ENCODE measurements at places on chromosomes 4 and X.
A peak's percentile ranks its signal among the peaks of the same experiment; 100 is the strongest.

GRCh38 chr4:130563185-130563888 is 1467.4 kb downstream of the C4orf33 start:
- DNase-seq: no peak

DNA sequence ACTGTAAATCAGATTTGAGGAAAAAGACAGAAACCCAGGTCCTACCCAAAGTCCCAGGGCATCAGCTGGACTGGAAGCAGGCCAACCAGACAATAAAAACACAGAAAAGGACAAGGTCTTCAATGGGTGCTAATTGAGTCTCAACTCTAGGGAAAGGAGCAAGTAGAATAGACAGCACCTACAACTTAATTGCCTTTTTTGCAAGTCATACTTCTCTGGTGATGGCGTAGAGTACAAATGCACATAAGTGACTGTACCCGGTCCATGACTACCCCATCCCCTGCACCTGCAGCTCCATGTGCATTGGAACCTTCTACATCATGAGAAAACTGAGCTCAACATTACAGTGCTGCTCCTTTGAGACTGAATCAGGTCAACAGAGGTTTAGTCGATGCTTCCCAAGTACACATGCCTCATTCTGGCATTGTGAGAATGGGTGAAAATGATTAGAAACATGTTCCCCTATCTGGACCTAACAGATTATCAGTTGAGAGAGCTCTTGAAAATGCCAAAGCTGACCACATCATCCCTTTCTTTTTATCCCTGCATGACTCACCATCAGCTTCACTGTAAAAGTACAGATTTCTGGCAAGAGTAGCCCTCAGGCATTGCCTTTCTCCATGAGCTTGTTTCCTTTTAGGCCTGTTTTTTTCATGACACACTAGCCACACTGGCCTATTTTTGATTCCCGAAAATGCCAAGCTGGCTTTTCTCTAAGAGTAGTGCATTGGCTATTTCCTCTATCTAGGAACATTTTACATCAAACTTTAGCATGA is 298.3 kb downstream of the HS3ST1 start:
- no peak for DNase-seq

GRCh38 chrX:49190821-49191573 is 4.8 kb upstream of the PRICKLE3 start:
- DNase-seq: peak; percentile 81

GRCh38 chr4:20754036-20754435 is 53.8 kb downstream of the PACRGL start:
- no peak for DNase-seq

GRCh38 chr4:156933633-156934258 is 37.9 kb downstream of the PDGFC start:
- no peak for DNase-seq

GRCh38 chr4:111945014-111945413 is 200.2 kb upstream of the FAM241A start:
- DNase-seq: no peak

DNA sequence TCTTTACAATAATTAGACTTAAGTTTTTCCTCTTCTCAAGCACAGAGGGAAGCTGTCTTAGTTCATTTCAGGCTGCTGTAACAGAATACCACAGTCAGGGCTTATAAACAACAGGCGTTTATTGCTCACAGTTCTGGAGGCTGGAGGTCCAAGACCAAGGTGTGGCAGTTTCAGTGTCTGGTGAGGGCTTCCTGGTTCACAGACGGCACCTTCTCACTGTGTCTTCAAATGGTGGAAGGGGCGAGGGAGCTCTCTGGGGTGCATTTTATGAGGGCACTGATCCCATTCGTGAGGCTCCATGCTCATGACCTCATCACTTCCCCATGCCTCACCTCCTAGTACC is 115.7 kb upstream of the MXRA5 start:
- DNase-seq: no peak

GRCh38 chr4:113759696-113760093 is 1.8 kb downstream of the CAMK2D start:
- DNase-seq: no peak

DNA sequence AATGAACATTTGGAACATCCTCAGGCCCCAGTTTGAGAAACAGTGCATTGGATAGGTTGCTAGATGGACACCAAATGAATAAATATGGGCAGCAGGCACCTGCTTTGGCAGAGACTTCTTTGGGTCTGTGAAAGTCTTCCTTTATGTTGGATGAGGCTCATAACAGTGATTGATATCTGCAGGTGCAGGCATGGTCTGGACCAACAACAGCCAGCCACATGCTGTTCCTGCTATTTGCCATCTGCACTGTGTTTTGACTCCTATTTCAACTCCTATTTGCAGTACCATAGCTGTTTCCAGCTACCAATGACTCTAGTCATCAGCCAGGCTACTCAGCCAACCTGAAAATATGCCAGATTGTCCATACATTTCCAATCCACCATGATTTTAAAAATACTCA is 60.9 kb downstream of the ANAPC4 start:
- no peak for DNase-seq

DNA sequence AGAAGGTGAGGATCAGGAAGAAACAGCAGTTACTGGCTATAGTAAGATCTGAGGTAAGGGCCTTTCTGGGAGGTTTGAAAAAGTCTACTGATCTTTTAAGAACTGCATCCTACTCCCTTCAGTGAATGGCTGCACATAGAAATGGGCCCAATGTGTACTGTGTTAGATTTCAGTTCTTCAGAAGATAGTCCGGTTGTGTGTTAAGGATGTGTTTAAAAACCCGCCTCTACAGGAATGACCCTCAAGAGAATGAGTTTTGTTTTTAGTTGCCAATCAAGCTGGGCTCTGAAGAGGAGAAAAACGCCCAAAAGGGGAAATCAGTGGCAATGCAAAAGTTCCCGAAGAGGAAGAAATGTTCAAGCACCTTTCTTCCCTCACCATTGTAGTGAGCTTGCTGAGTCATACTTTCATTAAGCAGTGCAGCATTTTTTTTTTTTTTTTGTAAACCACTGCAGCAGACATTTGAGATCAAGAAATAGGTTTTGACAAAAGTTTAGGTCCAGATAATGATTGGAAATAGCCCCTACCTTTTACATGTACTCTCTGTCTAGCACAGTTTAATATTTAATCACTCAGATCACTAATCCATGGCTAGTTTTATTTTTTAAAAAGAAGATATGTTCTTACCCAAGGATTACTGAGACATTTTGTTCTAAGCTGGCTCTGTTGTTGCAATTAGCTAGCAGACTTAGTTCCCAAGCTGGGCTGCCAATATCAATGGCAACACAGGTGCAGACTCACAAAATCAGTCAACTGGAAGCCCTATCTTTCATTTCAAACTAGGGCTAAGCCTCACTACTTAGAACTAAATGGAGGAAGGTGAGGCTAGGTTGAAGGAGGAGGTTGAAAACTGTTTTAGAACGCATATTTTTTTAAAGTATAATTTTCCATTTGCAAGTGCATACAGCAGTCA is 7.0 kb upstream of the TRPC5OS start:
- DNase-seq: no peak

DNA sequence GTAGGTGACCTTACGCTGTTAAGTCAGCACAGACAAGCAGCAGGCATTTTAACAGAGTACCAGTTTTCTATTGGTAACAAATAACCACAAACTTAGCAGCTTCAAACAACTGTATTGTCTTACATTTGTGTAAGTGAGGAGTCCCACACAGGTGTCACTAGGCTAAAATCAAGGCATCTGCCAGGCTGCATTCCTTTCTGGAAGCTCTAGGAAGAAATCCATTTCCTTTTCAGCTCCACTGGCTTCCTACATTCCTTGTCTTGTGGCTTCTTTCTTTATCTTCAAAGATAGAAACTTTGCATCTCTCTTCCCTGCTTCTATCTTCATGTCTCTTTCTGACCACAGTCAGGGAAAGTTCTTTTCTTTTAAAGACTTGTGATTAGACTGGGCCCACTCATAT is 139.9 kb downstream of the TMEM144 start:
- no peak for DNase-seq
